ELF-1 (cell line): ENCODE measurements at places on chromosomes 13 and 19.

DNA sequence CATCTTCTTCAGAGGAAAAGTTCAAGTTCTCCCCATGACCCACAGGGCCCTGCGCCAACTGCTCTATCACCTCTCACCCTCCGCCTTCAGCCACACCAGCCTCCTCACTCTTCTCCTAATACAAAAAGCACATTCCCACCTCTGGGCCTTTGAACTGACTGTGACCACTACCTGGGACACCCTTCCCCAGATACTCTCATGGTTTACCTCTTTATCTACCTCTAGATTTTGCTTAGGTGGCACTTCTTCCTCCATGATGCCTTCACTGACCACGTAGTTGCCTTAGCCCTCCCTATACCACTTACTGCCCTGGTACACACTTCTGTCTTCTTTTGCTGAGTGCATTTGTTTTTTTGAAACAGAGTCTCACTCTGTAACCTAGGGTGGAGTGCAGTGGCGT, 3.9 kb upstream of the SYCE2 start:
- DNase-seq = no peak

DNA sequence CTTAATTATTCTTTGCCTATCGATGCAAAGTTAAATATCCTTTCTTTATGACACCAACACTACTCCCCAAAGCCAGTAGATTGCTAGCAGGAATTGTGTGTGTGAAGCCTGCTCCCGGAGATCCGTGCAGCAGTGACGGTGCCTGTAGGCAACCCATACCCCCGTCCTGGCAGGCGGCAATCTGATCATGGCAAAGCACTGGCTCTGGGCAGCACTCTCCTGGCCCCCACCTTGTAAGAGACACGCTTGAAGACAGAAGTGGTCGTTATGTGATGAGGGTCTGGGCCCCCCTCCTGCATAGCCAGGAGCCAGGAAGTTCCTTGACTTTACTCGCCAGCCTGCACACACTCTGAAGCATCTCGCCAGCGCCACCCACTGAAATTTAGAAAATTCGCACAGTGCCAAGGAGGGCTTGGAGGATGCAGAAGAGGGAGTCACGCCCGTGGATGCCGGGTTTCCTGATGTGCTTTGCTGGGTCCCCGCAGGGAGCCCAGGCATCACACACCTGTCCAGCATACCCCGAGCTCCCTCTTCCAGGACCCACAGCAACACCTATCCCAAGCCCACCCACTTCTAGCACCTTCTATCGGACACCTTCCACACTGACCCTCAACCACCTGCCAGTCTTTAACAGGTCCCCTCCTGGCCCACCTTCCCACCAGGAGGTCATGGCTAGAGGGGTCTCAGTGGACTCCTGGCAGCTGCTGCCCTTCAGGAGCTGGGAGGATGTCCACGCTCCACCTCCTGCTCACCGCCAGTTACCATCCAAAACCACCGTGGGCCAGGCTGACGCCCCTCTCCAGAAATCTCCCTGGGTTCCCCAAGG, 54.5 kb downstream of the CEBPG start:
- no peak for DNase-seq

- no peak for DNase-seq
These were observed 79.5 kb downstream of the RUBCNL start for GRCh38 chr13:46307554-46307953.

DNA sequence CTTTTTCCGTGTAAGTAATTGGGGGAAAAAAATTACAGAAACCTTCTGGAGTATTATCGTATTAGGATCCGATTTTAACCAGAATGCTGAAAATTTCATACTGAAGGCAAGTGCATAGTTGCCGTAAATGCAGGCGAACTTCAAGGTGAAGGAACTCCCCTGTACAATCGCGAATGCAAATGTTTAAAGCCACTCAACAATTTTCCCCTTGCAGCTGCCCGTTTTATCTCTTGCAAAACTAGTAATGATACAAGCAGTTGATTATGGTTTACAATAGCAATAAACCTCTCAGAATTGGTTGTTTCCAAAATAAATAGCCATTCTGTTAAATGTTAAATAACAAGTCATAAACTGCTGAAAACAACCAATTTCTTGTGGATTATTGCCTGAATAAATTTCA, 105.7 kb downstream of the DNAJC15 start:
- DNase-seq = no peak

- peak; percentile 72 for DNase-seq
These were observed 5.7 kb downstream of the FGF9 start for GRCh38 chr13:21676611-21677021.

- DNase-seq = no peak
These were observed 8.9 kb downstream of the SEMA6B start for GRCh38 chr19:4550479-4551050.

- no peak for DNase-seq
These were observed 185.0 kb downstream of the TUBA3C start for GRCh38 chr13:18996627-18997051.

DNA sequence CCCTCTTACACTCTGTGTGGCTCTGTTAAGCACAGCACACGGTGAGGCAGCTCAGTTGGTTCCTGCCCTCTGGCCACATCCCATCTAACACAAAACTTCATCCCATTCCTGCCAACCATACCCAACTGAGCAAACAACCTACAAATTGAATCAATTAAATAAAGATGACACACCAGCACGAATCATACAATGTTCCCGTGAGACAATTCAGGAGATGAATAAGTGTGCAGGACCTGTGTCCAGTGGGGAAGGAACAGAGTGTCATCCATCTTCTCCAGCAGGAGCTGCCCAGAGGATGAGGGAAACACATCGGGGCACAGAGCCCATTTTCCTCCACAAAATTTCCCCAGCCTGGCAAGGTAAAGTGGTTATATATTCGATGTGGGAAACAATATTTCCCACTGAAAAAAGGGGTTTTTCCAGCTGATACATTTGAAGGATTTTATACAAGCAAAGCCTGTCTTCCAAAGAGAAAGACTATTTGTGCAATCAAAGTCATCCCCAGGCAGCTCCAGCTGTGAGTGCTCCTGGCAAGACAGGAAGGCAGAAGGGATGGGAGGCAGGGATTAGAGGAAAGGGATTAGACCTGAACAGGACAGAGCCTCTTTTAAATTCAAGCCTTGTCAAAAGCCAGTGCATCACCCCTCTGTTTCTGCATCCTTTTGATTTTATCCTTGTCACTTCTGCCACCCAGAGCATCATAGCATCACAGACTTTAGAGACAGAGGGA, 240.2 kb downstream of the LHFPL6 start:
- no peak for DNase-seq

DNA sequence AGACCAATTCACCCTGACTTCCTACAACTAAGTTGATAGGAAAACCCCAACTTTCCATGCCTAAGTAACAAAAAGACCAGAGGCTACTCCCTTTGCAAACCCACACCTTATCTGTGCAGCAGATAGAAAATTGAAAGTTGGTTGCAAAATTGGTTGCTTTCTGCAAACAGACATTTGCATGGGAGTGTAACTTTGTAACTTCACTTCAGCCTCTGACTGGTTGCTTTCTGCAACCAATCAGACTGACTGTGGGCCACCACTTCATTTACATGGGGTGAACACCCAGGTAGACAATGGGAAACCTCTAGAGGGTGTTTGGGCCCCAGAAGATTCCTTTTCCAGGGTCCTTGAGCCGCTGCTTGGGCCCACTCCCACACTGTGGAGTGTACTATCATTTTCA, 9.8 kb downstream of the TEX30 start:
- DNase-seq = no peak

GRCh38 chr19:5579286-5579685, 11.5 kb upstream of the TINCR start:
- DNase-seq = no peak

- no peak for DNase-seq
These were observed 54.0 kb downstream of the RFX2 start for GRCh38 chr19:6056282-6056741.

DNA sequence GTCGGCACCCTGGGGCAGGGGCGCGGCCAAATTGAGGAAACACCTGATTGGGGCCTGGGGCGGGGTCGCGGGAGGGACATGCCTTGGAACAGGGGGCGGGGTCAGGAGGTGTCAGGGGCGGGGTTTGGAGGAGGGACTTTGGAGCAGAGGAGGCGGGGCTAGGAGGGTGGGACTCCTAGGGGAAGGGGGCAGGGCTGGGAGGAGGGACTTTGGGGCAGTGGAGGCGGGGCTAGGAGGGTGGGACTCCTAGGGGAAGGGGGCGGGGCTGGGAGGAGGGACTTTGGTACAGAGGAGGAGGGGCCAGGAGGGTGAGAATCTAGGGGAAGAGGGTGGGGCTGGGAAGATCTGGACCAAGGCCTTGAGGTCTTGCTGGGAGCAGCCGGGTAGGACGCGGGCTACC, 21.9 kb downstream of the GRIN2D start:
- DNase-seq = peak; percentile 71

- peak; percentile 49 for DNase-seq
These were observed 51.3 kb upstream of the LSM14A start for GRCh38 chr19:34120846-34121639.

DNA sequence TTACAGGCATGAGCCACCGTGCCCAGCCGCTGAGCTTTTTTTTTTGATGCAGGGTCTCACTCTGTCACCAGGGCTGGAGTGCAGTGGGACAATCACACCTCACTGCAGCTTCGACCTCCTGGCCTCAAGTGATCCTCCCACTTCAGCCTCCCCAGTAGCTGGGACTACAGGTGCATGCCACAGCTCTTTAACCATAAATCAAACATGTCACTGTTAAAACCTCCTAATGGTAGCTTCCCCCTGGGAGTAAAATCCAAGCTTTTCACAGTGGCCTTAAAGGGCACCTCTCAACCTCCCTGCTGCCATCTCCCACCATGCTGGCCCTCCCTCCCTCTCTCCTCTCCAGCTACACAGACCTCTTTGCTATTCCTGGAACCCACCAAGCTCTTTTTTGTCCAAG, 2.0 kb upstream of the GNG14 start:
- DNase-seq = no peak

DNA sequence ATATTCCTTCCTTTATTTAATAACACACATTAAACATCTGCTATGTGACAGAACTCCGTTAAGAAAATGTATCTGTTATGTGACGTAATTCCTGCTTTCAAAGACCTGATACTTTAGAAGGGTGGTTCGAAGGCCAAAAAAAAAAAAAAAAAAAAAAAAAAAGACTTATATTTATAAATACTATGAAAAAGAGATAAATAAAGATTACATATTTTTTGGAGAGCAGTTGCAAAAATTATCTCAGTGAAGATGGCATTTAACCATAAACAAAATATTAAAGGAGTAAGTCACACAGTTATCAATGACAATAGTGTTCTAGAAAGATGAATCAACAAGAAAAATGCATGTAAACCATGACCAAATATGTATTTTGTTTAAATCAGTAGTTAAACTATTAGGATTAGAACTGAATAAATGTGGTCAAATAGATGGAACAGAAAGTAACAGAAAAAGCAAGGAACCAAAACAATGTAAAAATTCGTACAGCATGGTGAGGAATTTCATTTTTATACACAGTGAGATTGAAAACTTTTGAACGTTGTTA, 612.3 kb upstream of the SLITRK5 start:
- DNase-seq = no peak

GRCh38 chr13:66972659-66973058, 257.5 kb downstream of the PCDH9 start:
- no peak for DNase-seq

DNA sequence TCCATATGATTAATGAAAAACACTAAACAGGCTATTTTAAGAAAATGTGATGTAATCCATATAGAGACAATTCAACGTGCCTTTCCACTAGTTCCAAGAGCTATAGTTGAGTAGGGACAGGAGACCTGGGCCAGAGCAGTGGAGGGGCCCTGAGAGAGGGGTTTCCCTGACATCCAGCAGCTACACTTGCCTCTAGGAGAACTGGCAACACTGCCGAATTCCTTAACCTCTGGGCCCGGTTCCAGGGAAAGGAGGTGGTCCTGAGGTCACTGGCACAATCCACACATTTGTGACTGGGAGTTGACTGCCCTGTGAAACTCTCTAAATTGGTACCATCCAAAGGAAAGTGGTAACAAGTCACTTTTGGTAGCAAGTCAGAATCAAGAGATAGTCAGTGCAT, 264.4 kb downstream of the DCLK1 start:
- no peak for DNase-seq

DNA sequence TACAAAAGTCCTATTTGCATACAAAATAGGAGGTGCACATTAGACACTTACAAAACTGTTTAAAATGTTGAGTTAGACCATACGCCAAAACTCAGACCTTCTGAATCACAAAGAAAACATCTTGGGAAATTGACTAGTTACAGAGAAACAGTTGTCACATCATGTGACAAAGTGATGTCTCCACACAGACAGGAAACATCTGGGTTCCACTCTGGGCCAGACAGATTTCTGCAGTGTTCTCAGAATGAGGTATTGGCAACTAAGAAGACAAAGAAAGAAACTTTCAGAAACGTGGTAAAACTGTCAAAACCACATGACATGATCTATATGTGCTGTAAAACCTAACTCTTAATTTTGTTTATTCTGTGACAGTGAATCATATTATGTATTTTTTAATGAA, 6.7 kb downstream of the ZNF793 start:
- no peak for DNase-seq

GRCh38 chr19:6059988-6060599, 50.2 kb downstream of the RFX2 start:
- DNase-seq = no peak

GRCh38 chr13:43884222-43884621, 4.5 kb downstream of the LACC1 start:
- no peak for DNase-seq

DNA sequence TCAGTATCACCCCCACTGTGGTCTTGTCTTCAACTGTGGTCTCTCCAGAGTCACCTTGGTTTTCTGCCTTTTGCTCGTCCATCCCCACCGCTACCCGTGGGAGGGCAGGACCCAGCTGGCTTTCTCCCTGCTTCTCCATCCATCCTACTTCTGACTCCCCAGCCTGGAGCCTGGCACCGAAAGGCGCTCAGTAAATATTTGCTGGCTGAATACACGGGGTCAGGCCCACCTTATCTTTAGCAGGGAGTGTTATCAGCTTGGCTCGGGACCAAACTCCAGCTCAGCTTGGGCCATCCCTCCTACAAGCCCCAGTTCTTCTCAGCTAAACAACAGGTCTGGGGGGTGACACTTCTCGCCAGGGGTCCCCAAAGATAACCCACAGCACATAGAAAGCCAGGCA, 62.0 kb upstream of the KLF2 start:
- DNase-seq = no peak

- DNase-seq = no peak
These were observed 1486.8 kb downstream of the EFNB2 start for GRCh38 chr13:105048677-105049076.
